ENCODE measurements at places on chromosomes 6 and 20.

DNA sequence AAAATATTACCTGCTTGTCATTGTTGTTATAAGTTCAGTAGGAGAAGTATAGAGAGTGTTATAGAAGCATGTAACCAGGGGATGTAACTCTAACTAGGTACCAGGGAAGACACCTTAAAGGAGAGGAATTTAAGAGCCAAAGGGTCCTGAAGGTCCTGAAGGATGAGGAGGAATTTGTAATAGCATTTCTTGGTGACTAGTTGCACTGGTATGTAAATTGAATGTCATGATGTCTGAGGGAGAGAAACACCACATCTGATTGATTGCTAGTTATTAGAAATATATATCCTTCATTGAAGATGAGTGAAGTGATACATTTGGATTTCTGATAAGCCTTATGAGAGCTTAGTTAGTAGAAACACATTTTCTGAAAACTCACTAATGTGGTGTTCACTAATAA, 643.8 kb downstream of the RFPL4B start:
- no peak for DNase-seq

DNA sequence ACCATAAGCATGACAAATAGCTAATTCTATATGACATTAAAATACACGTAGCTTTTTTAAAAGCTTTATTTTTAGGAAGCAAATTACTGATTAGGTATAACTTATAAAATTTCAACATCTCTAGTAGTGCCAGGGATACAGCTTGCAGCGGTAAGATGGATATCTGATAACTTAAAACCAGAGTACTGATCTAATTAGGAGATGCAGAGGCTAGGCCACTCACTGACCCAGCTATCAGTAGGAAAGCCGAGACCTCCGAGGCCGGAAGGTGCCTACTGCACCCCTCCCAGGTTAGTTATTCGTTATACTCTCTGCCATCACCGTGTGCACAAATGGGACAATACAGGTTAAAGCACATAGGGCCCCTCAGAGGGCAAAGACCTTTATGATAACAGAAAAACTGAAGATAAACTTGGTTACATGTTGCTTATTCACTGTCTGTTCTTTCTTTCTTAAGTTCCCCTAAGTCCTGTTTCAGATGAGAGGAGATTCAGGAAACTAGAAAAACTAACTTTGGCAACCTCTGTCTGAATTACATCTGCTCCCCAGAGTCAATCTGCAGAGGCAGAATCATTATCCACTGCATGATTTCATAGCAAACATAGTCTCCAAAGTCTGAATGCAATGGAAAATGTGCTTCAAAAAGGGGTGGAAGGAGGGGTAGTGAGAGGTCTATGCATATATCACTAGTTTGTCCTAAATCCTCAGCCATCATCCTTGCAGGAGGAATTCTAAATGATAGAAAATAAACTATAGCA, 60.8 kb downstream of the RIPOR2 start:
- DNase-seq, result no peak

DNA sequence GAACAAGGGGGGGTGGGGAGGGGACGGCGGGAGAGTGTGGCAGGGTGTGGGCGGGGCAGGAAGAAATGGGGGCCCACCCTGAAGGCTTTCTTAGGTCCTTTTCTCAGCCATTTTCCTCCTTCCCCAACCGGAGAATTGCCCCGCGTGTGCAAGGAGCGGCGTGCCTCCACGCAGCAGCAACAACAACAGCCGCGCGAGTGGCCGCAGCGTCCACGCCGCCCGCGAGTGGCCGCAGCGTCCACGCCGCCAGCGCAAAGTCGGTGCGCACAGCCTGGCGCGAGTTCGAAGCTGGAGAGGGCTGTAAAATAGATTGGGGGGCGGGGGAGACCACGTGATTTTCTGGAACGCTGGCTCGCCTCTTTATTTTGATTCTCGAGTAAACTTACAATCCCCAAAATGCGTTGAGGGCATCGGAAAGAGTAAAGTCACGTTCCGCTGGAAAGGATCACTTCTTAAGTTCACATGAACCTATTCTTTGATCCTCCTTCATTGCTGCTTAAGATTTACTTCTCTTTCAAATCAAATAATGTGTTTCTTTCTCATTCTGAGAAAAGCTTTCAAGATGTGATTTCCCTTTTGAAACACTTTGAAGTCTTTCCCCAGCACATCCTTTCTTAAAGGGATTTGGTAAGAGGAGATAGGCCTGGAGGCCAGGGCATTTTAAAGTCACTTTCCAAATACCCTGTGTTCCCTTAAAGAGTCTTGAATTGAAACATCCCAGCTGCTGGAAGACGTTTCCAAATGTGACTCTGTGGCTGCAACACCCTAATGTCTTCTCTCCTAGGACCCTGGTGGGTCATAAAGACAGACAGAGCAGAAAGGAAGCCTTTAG, 66.7 kb upstream of the ZNF217 start:
- no peak for DNase-seq

- no peak for DNase-seq
Measured at GRCh38 chr20:48717680-48718223, 110.0 kb downstream of the PREX1 start.

DNA sequence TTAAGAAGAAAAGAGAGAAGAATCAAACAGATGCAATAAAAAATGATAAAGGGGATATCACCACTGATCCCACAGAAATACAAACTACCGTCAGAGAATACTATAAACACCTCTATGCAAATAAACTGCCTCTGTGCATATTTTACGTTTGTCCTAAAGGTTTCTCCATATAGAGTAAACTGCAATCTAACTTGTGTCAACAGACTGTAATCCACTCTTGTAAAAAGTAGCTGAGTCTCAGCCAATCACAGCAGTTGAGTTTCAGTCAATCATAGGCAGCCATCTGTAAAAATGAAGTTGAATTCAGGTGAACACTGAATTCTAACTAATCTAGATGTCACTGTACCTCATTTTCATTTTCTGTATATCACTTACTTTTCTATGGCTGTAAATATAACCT, 112.2 kb upstream of the SYNCRIP start:
- no peak for DNase-seq

DNA sequence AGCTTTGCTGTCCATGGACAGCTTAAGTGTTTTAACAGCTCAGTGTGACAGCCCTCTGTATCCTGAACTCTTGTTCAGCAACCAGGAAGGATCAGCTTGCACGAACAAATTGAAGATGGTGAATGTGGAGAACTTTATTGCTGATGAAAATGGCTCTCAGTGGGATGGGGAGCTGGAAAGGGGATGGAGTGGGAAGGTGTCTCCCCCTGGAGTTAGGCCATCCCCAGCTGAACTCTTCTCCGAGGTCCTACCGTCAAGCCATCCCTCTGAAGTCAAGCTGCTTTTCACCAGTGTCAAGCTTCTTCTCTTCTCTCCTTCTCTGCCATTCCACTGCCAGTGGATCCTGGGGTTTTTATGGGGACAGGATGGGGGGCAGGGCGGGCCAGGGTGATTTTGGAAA, 26.6 kb downstream of the NT5E start:
- no peak for DNase-seq

DNA sequence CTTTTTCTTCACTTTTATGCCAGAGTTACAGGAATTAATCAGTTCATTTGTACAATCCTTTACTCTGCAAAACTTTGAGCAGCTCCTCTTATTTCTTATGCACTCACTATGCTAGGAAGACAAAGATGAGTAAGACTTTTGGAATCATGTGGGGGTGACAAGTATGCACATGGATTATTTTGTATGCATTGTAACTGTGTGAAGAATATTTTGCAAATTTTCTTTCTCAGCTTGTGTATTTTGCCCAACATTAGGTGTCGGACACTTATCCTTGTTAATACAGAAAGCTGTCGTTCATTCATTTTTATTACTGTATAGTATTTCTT, 88.6 kb downstream of the PPP1R14C start:
- DNase-seq, result no peak

DNA sequence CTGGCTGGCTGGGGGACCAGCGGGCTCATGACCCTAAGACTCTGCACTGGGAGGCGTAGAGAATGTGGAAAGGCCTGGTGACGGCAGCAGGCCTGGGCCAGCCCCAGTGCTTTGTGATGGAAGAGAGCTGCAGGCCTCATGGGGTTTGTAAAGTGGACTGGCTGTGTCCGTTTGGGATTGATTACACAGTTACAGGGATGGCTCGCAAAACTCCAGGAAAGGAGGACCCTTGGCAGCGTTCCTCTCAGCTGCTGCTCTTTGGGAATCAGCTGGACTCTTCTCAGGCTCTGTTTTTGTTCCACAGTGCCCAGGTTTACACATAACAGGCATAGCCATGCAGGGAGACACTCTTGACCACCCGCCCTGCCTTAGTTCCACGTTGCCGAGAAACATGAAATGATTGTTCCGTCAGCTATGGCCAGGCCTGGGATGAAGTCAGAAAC, 89.0 kb downstream of the SLX4IP start:
- no peak for DNase-seq

GRCh38 chr6:153781306-153781705, 257.7 kb upstream of the OPRM1 start:
- DNase-seq, result no peak

DNA sequence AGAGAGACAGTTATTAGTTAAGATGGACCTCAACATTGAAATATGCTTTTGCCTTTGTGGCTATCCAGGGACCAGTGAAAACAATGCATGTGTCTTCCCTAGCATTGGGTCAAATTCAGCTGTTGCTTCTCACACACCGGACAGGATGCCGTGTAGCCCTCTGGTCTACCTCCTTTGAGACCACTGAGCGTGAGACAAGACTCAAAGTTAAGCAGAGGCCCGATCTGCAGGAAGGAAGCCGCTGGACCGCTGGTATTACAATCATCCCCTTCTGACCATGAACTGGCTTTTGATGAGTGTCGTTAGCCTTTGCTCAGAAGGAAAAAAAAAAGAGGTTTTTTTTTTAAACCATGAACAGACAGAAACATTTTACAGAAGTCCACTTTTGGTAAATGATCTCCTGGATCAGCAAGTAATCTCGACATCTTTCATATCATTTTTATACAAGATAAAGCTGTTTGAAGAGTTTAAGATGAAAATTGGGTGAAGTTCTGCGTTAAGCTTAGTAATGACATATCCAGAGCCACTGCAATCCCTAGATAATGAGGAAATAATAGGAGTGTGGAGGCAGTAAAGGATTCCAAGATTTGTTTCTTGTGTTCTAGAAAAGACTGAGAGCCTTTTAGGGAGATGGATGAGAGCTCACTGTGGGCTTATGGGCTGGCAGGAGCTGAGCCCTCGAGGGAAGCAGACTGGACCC, 622.8 kb downstream of the QKI start:
- no peak for DNase-seq

DNA sequence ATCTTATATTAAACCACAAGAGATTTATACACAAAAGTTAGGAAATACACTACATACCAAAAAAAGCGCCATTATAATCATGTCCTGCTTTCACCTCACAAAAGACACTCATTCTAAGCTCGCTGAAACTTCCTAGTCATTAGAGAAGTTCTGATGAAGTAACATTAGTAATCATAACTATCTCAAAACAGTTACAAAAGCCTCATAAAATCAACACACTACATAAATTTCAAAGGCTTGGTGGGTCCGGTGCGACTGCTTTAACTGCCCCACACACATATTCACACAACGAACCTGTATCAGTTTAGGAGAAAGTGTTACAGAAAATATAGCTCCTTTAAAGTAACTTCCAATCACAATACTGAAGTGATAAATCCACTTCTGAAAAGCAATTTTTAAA, 1.9 kb downstream of the PHIP start:
- DNase-seq, result no peak

DNA sequence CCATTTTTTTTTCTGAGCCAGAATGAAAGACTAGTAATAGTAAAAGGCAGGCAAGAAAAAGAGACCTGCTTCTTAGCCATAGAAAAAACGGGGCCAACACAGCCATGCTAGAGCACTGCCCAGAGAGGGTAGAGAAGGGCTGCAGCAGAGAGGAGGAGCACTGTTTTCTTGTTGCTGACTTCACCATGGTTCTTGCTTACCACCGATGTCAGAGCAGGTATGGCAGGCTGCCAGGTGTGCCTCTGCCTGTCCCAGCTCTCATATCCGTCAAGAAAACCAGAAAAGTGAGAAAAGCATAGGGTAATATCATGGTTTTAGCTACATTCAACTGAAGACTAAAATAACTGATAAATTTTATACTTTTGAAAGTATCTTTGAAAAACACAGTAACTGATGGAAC, 60.7 kb downstream of the DTNBP1 start:
- no peak for DNase-seq

DNA sequence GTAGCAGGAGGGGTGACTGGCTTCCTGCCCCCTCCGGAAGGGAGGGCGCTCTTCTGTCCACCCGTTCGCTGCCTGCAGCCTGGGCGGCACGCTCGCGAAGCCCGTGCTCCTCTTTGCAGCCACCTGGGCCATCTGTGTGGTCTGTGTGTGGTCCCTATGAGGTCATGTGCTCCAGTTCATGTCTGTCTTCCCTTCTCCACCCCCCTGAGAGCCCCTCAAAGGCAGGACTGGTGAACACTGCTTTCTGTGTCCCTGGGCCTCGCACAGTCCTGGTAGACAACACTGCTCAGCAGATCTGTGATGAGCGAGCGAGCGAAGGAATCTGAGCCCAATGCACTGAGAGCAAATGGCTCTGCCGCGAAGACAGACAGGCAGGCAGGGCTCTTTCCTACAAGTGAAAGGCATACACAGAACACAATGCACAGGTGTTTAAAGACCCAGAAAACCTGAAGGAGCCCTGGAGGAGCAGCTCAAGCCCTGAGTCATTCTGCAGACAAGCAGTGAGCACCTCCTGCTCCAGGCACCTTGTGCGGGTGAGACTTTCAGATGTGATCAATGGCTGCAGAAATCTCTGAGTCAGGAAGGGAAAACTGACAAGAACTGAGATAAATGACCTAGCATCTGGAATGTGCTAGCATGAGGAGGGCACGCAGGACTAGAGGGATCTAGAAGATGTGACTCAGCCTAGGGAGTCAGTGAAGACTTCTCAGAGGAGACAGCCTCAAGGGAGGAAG, 27.1 kb downstream of the PPP1R3G start:
- no peak for DNase-seq

DNA sequence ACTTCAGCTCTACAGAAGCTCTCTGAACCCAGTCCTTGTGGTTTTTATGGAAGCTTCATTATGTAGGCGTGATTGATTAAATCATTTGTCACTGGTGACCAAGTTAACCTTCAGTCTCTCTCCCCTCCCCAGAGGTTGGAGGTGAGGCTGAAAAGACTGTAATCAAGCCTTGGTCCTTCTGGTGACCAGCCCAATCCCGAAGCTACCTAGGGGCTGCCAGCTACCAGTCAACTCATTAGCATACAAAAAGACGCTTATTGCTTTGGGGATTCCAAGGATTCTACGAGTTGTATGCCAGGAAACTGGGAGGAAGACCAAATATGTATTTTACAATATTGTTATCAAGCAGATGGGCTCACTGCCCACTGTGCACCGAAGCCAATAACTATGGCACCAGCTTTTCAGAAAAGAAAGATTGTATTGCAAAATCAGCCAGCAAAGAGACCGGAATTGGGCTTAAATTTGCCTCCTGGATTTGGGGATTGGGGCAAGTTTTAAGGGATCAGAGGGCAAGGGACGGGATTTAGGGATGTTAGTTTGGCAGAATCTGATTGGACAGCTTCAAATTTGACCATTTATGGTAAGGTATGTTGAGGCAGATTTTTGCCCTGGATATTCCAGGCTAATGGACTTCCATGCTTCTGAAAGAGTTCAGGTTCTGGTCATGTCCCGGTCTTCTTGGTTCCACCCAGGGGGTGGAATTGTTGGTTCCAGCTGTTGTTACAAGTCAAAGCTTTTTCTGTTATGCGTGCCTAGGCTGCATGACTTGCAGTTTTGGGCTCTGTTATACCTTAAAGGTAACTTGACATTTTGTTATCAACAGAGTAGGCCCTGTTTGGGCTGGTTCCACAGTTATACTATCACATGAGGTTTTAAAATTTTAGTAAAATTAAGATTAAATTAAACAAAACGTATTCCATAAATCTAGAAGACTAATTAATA, 167.4 kb downstream of the COL9A1 start:
- DNase-seq, result no peak

GRCh38 chr6:112802144-112802543, 455.0 kb downstream of the RFPL4B start:
- no peak for DNase-seq

GRCh38 chr6:33007831-33008400, 1.5 kb downstream of the HLA-DOA start:
- DNase-seq, result no peak
